Endothelial cell of umbilical vein (primary cell): ENCODE measurements at places on chromosomes 13 and 19. TPM values are rescaled to one million over a fixed set of nuclear protein-coding genes. Genes with fewer than 3 reads are reported as not detected.

- H3K27ac ChIP-seq = no peak overlapping the region
- peaks cover 2% of the 10 kb centered on the region for H3K27me3 ChIP-seq
- H3K4me3 ChIP-seq = no peak overlapping the region
- DNase-seq = no peak
- no peaks in the 10 kb centered on the region for H3K4me1 ChIP-seq
- no peaks in the 10 kb centered on the region for H3K36me3 ChIP-seq
Measured at GRCh38 chr13:31987535-31988170, 43.9 kb upstream of the FRY start.

DNA sequence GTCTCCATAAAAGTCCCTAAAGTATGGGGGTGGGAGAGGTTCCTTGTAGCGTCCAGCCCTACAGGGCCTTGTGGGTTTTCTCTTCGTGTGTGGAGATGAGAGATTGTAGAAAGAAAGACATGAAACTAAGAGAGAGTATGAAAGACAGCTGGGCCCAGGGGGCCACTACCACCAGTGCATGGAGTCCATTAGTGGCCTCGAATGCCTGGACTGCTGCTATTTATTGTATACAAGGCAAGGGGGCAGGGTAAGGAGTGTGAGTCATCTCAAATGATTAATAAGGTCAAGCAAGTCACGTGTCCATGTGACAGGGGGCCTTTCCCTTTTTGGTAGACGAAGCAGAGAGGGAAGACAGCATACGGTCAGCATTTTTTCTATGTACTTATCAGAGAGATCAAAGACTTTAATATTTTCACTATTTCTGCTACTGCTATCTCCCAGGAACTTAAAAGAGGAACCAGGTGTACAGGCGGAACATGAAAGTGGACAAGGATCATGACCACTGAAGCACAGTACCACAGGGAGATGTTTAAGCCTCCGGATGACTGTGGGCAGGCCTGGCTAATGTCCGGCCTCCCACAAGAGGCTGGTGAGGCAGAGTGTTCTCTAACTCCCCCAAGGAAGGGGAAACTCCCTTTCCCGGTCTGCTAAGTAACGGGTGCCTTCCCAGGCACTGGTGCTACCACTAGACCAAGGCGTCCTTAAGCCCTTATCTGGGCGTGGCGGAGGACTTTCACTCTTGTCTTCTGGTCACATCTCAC is 25.5 kb downstream of the FGF21 start:
- peak; percentile 43 for DNase-seq
- no peaks in the 10 kb centered on the region for H3K36me3 ChIP-seq
- peak overlapping the region; percentile 53 for H3K27ac ChIP-seq

The NDUFA3 gene
- 119 and 132 TPM in 2 replicates for total RNA-seq

The VSIG10L gene
- 0.39 and 0.62 TPM in 2 replicates for total RNA-seq
